Stimulated activated CD8-positive, alpha-beta memory T cell treated with anti-CD3 and anti-CD28 coated beads, Interleukin-2, amount 100 ng/mL, for 48 hours (primary cell): ENCODE measurements at places on chromosomes 2 and 18.

DNA sequence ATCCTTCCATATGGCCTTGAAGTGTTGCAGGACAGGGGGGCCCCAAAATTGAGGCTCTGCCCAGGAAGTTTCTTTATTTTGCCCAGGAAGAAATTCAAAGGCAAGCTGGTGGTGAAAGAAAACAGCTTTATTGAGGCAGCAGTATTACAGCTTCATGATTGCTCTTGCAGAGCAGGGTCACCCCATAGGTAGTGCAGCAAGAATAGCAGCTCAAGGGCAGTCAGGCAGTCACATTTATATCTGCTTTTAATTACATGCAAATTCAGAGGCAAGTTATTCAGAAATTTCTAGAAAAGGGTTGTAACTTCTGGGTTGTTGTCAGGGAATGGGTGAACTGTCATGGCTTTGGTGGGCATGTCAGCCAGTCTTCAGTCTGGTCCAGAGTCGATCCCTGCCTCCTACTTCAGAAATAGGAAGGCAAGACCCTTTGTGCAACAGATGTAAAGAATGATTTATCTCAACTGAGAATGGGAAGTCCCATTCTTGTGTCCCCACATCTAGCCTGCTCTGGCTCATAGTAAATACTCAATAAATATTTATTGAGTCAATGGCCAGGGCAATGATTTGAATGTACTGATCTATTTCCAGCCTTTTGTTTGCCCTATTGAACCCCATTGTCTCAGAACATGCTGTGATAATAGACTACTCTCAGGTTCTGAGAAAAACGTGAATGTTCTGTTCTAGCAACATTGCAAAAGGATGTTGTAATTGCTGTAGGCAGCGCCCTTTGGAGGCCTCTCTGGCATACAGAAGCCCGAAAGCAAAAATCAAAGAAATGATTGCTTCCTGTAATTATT, 129.8 kb downstream of the MYO3B start:
- no peak for DNase-seq

- DNase-seq = no peak
Observed at GRCh38 chr18:23135550-23136325, 453 bp downstream of the CABLES1 start.

GRCh38 chr2:141611981-141612380, 518.8 kb downstream of the LRP1B start:
- no peak for DNase-seq

GRCh38 chr2:186125156-186125555, 360.9 kb upstream of the ZC3H15 start:
- no peak for DNase-seq

GRCh38 chr18:50814395-50814794, 5.4 kb downstream of the MRO start:
- DNase-seq = no peak

DNA sequence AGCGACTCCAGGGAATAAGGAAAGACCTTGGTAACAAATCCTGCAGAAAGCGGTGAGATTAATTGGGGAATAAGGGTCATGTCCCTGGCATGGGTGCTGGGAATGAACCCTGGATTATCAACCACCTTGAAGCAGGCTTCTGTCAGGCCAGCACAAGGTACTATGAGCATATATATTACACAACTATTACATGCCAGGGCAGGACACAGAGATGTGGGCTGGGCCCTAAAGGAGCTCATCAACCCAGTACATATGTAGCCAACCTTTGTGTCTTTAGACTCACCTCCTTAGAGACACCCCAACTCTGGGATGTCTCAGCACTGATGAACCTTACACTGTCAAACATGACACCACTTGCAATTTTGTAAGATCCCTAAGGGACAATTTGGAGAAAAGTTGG, 3.4 kb downstream of the SFXN5 start:
- DNase-seq = no peak

- DNase-seq = no peak
Observed at GRCh38 chr2:221255862-221256261, 316.2 kb downstream of the EPHA4 start.

DNA sequence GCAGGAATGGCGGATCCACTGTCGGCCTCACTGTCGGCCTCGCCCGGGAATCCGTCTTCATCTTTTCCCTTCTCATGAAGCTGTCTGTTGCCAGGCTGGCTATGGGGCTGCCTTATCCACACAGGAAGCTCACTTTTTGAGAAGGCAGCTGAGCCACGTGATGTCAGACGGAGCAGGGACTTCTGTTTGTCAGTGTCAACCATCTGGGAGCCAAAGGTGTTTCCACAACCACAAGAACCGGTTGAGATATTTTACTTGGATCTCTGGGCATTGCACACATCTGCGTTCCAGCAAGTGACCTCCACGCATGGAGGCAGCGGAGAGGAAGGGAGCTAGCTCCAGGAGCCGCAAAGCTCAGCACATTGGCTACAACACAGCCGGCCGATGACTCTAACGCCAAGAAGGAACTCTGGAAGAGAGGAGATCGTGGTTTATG, 27.4 kb upstream of the TAF1B start:
- no peak for DNase-seq

- DNase-seq = no peak
Observed at GRCh38 chr2:119260646-119261492, 37.2 kb downstream of the STEAP3 start.
